Stimulated activated CD4-positive, alpha-beta T cell treated with anti-CD3 and anti-CD28 coated beads, Interleukin-1b, Interleukin-23, amount 100 ng/mL, for 1 hour (primary cell): ENCODE measurements at places on chromosomes 2 and 18.

GRCh38 chr2:240197462-240198139, 57.1 kb upstream of the OTOS start:
- DNase-seq = no peak

- DNase-seq = no peak
These were observed 156.7 kb downstream of the EVA1A start for GRCh38 chr2:75403991-75404428.

DNA sequence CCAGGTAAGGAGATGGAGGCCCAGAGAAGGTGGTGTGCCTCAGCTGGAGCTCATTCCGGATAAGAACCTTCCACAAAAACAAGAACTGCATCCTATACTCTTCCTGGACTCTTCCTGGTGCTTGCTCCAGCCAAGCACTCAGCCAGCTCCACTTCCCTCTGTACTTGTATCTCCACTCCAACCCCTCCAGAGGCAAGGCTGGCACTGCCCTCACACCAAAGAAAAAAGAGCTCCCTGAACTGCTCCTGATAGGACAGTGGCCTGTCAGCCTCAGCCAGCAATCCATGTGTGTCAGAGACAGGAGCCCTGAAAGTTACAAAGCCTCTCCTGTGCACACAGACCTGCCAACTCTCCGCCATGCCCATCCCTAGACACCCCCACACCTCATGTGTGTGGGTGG, 248.1 kb downstream of the CELF4 start:
- no peak for DNase-seq

- DNase-seq = no peak
These were observed 74.2 kb downstream of the ZFP36L2 start for GRCh38 chr2:43152186-43152585.

DNA sequence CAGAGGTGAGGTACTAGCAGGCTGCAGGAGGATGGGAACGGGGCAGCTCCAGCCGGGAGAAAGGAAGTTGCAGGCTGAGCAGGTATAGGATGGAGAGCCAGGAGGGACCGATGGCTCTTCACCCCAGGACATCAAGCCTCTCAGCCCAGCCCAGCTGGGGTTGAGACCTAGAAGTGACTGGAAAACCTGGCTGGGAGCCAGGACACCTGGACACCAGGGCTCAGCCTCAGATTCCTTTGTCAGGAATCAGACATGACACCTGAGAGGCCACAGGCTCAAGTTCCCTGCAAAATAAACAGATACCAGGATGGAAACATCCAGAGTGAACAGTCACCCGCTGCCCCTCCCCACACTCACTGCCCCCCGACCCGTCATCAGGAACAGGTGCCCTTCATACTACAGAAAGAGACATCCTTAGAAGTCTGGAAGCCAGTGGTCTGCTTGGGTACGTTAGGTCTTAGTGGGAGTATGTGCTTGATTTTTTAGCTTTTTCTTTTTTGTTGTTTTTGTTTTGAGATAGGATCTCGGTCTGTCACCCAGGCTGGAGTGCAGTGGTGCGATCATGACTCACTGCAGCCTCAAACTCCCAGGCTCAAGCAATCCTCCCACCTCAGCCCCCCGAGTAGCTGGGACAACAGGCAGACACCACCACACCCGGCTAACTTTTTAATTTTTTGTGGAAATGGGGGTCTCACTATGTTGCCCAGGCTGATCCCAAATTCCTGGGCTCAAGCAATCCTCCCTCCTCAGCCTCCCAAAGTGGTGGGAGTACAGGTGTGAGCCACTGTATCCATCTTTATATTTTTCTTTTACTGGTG, 95.7 kb upstream of the STPG4 start:
- DNase-seq = no peak

DNA sequence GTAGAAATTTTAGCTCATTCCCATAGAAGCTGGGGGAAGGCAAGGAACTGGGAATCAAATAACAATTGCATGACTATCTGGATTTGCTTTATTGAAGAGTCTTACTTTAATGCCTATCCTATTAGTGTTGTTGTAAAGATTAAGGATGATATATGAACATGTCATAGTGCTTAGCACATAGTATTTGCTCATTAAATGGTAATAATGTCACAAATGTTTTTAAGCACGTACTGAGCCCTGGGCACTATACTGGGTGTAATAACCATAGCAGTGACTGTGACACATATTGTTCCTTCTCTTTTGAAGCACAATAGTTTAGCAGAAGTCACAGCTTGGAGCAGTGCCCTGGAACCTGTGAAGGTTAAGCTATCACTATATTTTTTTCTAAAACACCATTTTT, 47.2 kb upstream of the DTNB start:
- DNase-seq = no peak

DNA sequence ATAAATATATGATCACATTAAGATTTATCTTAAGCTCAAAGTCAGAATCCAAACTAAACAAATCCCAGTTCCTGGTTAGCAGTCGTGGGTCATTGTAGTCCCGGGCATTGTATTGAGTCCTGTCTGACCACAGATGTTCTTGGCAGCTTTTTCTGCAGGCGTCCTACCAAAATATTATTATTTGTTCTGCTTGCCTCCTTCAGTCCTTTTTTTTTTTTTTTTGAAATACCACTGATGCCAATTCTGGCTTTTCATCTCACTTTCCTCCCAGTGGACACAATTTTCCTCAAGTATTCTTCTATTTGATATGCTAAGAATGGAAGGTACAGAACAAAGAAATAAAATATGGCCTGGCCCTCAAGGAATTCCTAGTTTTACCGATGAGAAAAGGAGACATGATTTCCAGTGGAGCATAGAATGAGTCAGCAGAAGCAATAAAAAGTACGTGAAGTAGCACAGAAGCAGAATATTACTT, 151.6 kb downstream of the CSRNP3 start:
- no peak for DNase-seq

GRCh38 chr2:149627111-149627801, 39.7 kb upstream of the MMADHC start:
- DNase-seq = no peak
